ENCODE measurements at places on chromosomes 6 and 20.

- DNase-seq, result no peak
These were observed 46.4 kb upstream of the DDR1 start for GRCh38 chr6:30837870-30838269.

DNA sequence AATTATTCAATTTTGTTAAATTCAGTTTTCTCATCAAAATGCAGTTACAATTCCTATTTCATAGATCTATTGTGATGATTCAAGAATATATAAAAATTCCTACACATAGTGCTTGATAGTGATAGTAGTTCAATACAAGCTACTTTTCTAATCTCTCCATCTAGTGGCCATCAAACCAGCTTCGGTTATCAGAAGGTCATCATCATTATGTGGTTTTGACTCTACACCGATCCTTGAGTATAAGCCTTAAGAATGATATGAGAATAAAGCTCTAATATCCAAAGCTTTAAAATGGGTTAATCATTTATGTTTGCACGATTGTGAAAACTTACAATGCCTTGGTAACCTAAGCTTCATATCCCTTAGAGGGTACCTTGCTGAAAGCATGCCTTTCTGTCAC, 167.5 kb upstream of the PREP start:
- no peak for DNase-seq

DNA sequence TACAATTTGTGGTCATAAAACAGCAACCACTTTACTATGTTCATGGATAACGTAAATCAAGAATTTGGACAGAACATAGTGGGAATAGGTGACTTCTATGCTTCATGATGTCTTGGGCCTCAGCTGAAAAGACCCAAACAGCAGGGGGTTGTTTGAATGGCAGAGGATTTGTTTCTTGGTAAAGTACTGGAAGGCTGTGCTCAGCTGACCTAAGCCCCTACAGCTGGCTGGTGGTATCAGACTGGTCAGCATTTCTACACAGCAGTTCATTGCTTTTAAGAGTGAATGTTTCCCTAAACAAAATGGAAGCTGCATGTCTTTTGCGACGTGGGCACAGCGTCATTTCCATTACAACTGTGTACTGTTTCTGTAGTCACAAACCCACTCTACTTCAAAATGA, 148.5 kb upstream of the DEFB112 start:
- no peak for DNase-seq

DNA sequence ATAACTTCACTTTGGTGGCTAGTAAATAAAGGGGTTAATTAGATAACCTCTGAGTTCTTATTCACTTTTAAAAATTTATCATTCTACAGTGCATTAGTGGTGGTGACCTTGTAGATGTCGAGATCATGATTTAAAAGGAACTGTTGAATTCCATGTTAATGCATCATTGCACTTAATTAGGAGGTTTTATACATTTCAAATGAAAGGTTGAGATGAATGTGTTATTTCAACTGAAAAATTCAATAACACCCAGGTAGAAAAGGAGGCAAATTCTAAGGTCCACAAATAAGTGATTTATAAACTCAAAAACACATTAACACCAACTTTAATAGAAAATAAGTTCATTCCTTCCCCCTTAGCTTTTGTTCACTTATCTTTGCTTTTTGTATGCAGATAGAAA, 58.3 kb upstream of the TMEM170B start:
- no peak for DNase-seq

GRCh38 chr20:24986436-24987015, 6.0 kb downstream of the APMAP start:
- DNase-seq, result peak; percentile 10

DNA sequence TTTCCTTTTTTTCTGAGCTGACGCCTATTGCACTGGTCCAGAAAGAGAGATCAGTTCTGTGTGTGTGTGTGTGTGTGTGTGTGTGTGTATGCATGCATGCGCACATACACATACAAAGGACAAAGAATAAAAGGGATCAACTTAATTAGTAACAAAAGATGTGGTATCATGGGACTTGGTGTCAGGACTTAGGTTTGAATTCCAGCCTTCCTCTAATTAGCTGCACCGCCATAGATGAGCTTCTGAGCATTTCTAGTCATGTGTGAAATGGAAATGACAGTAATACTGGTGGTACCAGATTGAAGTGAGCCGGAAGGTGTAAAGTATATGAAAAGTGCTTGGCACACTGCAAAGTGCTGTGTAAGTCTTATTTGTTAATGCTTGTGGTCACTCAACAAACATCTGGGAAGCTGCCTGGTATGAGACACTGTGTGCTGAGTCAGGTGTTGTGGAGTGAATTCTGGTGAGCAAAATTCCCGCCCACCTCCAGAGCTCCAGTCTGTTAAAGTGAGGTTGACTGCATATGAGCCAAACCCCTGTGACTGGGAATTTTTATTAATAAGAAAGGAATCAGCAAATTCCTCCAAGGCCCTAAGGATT, 12.4 kb downstream of the DAAM2 start:
- no peak for DNase-seq

DNA sequence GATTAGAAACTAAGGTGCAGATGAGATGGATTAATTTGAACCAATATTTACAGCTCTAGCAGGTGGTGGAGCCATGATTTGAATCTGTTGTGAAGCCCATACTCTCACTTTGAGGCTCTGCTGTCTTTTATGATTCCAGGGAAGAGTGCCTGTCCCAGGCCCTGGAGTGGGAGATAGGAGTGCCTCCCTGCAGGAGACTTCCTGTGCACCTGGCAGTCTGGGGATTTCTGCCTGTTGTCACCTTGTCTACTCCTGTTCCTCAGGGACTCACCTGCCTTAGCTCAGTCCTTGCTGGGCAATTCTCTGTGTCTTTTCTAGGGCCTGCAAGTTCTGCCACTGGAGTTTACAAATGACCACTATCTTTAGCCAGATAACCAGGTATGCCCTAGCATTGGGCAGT, 46.3 kb downstream of the SCAND1 start:
- no peak for DNase-seq

DNA sequence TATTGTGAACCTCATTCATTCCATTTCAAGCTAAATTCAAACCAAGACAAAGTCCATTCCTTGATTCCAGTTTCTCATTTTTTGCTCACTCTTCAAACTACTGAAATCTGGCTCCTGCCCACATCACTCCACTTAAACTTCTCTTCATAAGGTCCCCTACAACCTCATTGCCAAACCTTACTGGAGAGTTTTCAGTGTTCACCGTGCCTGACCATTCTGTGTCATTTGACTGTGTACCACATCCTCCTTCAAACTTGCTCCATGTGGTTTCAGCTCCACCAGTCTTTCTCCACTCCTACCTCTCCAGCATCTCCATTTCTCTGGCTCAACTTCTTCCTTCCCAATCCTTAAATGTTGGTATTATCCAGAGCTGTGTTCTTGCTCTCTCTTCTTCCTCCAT, 38.5 kb upstream of the TAB2 start:
- no peak for DNase-seq

DNA sequence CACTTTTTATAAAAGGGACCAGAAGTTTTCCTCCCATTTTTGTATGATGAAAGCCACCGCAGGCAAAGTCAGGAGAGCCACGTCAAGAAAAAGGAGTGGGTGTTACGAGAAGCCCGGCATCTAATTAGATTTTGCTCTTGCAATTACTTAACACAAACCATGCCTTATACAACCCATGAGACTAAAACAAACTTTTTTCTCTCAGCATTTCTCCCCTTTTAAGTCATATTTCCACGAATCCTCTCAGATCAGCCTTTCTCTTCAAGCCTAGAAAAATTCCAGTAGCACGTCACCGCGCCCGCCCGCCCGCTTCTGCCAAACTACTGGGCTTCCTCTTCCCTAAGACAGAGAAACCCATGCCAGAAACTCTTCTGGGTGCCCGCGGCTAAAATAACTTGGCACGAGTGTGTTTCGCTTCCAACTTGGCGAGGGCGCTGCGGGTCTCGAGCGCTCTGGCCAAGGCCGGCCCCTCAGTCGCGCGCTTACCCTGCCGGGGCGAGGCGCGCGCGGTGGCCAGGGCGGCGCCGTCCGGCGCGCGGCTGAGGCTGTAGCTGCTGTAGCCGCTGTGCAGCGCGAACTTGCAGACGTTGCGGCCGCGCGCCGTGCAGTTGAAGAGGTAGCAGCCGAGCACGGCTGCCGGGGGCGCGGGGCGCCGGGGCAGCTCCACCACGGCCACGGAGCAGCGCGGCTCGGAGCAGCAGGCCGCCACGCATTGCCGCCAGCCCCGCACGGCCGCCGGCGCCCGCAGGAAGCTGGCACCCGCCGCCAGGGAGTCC, 1.0 kb downstream of the LRP11 start:
- DNase-seq, result peak; percentile 53

DNA sequence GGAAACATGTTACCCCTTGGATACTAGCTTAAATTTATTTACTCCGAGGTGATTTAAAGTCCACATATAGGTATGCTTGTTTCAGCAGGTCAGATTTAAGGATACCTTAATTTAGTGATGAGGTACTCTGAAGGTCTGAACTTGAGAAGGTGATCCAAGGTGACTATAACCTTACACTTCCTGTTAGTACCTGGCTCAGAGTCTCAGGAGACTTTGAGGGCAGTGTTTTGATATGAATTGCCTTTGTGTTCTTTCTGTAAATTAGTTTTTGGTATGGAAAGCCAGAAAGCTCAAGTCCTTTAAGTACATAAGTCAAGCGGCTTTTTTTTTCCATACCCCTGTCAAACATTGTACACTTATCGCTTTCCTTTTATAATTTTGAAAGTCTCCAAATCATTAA, 489.0 kb downstream of the CDKAL1 start:
- DNase-seq, result no peak

DNA sequence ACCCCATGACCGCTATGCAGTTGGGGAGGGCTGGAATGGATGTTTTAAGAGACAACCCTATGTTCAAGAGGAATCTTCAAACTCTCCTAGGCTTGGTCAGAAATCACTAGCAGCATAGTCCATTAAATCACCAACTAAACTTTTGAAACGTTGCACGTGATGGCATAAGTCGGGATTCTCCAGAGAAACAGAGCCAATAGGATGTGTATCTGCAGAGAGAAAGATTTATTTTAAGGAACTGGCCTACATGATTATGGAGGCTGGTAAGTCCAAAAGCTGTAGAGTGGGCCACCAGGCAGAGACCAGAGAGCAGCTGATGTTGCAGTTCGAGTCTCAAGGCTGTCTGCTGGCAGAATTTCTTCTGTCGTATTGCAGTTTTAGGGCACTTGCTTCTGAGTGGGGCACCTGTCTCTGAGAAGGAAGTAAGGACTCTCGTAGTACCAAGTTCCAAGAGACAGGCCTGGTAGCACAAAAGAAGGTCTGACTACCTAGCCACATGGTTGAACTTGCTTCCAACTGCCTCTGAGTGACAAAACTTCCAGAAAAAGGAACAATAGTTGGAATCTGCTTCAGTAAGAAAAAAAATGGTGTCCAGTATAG, 11.9 kb upstream of the IFNGR1 start:
- no peak for DNase-seq

- no peak for DNase-seq
These were observed 189.1 kb downstream of the ZDHHC14 start for GRCh38 chr6:157570104-157570503.

DNA sequence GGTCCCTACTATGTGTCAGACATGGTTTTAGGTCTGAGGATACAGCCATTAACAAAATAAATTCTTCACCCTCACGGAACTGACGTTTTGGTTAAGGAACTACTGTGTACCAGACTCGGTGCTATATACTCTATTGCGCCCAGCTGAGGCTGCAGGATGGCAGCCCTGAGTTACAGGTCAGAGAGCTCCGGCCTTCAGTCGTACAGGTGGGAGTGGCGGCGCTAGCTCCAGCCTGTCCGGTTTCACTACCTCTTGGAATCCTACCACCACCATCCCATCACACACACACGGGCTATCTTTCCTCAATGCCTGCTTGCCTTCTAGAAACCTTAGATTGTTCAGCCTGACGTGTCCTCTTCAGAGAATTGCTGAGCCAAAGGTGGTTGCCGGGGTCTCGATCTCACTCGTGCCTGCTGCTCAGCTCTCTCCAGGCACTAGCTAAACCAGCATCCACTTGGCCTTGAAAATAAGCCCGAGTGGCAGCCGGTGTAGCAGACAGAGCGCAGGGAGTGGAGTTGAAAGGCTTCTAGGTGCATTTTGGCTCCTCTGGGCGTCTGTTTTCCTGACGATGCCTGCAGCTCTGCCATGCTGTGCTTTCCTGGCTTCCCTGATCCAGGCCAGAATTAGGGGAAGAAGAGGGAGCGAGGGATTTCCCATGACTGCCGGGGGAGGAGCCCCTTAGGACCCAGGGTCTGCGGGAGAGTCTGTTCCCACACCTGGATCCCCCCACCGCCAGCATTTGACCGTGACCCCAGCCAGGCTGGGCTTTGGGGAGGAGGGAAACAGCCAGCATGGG, 1.1 kb upstream of the TCF15 start:
- no peak for DNase-seq

DNA sequence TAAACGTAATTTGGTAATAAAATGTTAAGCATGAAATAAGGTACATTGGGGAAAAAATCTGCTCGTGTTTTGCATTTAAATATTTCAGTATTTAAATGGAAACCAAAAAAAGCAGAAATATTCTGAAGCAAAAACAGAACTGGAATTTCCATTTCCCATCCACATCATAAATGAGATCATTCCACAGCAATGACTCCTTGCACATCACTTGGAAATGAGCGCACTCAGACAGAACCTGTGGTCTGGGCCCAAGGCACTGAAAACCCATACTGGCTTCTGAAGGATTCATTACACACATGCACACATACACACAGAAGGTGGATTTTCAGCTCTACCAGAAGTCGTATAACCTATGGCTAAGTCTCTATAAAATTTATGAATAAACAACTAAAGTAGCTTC, 174.8 kb downstream of the IBTK start:
- no peak for DNase-seq

DNA sequence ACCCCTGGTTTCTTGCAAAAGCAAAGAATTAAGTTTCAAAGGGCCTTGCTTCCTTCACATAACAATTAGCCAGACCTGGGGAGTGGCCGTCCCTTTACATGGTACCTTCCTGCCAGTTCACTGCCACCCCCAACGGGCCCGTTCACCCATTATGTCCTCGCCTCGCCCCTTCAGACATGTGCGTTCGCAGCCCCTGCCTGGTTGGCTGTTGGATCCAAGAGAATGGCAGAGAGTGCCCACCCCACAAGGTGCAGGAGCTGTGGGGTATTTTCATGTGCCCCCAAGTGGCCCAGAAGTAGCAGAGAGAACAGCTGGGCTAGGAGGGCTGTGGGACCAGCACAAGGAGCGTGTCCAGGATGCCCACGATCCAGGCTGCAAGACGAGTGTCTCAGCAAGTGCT, 422.9 kb upstream of the SULF2 start:
- DNase-seq, result no peak

All from stimulated activated CD8-positive, alpha-beta memory T cell treated with anti-CD3 and anti-CD28 coated beads, Interleukin-4, amount 100 ng/mL, for 48 hours (primary cell).